ENCODE measurements at places on chromosomes 6 and 20.

DNA sequence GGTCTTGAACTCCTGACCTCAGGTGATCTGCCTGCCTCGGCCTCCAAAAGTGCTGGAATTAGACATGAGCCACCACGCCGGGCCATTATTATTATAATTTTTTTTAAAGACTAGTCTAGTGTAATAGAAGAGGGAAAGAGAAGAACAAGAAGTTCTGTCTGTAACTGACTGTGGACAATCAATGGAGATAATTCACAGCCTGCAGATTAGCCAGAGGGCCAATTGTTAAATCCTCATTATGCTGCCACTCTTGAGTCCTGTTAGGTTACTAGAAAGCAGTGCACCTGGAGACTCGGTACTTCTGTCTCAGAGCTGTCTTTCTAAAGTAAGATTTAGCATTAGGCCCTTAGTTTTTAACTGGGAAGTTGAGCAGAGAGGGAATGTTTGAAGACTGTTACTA is 37.5 kb downstream of the CARMIL1 start:
- DNase-seq: no peak

- DNase-seq: no peak
These were observed 107.4 kb upstream of the TAB2 start for GRCh38 chr6:149209871-149210775.

DNA sequence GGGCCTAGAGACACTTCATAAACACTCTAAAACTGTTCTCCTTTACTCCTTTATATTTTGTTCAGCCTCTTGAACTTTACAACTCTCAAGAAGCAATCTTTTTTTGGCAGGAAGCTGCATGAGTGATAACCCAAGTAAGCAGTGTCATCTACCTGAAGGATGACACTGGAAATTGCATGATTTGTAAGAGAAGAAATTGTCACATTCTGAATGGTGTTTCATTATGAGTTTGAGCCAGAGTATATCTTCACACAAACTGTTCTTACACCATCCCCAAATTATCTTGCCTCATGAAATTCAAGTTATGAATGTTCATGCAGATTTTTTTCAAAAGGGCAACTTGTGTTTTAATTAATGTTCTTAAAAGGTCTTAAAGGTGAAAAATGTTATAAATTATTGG is 799.3 kb downstream of the TBC1D32 start:
- no peak for DNase-seq

GRCh38 chr20:61640131-61640870 is 388.2 kb downstream of the CDH4 start:
- no peak for DNase-seq

- peak; percentile 83 for DNase-seq
These were observed 2.4 kb upstream of the DBNDD2 start for GRCh38 chr20:45405571-45406259.

- no peak for DNase-seq
These were observed 8.5 kb downstream of the MTCH1 start for GRCh38 chr6:36977470-36977941.

DNA sequence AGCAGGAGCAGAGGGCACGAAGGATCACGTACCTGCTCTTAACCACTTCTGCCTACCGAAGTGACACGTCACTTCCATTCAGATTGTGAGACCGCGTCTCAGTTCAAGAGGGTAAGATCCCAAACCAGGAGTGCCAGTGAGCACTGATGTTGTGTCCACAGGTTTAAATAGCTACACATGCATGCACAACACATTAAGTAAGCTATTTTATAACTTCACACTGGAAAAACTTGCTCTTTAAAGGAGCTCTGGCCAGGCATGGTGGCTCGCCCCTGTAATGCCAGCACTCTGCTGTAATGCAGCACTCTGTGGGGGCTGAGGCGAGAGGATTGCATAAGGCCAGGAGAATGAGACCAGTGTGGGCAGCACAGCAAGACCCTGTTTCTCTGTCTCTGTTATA is 21.1 kb downstream of the ABHD12 start:
- DNase-seq: no peak

GRCh38 chr6:41640426-41640825 is 2.2 kb downstream of the MDFI start:
- no peak for DNase-seq

- no peak for DNase-seq
These were observed 8.4 kb upstream of the ULBP2 start for GRCh38 chr6:149933461-149933860.

DNA sequence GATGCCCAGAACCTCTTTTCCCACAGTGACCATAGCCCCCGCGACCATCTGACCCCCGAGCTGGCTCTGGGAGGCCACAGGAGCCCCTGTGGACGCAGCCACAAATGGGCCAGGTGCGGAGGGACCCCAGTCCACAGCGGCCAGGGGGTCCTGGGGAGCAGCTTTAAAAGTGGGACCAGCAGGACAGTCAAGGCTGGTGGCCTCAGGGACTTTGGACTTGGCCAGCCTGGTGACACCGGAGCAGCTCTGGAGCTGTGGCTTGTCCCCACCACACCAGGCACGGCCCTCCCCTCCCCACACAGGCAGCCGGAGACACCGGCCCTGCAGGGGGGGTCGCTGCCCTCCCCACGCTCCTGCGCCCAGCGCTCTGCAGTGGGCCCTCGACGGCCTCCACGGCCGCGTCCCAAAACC is 3.5 kb downstream of the FNDC11 start:
- DNase-seq: peak; percentile 83

All from RWPE2 (cell line).